Heart left ventricle (tissue), 16 donors: ENCODE measurements at places on chromosomes 3 and 15. TPM values are rescaled to one million over a fixed set of nuclear protein-coding genes. Genes with fewer than 3 reads are reported as not detected.

DNA sequence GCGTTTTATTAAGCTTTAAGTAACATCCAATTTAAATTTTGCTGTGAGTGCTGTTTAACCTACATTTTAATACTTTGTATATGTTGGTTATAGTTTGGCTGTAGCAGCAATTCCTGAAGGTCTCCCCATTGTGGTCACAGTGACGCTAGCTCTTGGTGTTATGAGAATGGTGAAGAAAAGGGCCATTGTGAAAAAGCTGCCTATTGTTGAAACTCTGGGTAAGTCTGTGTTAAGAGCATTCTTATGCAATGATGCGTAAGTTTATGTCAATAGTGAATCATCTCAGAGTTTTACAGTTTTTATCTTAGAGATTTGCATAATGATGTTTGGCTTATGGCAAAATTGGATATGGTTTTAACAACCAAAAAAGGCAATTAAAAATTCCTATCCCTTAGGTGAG, 62.7 kb downstream of the ASTE1 start:
- no peak for DNase-seq

- DNase-seq = no peak
These were observed 526.3 kb downstream of the OTOL1 start for GRCh38 chr3:162022911-162023310.

GRCh38 chr3:38283810-38284755, 2.0 kb downstream of the SLC22A14 start:
- no peak for DNase-seq

GRCh38 chr3:153349108-153349499, 187.1 kb downstream of the RAP2B start:
- DNase-seq = no peak

DNA sequence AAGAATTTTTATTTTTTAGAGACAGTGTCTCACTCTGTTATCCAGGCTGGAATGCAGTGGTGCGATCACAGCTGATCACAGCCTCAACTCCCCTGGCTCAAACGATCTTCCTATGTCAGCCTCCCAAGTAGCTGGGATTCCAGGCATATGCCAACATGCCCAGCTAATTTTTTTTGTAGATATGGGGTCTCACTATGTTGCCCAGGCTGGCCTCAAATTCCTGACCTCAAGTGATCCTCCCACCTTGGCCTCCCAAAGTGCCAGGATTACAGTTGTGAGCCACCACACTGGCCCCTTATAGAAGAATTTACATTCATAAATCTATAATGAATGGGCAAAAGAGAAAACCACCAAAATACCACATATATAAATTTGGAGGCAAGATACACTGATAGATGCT, 15.2 kb downstream of the SENP7 start:
- no peak for DNase-seq

DNA sequence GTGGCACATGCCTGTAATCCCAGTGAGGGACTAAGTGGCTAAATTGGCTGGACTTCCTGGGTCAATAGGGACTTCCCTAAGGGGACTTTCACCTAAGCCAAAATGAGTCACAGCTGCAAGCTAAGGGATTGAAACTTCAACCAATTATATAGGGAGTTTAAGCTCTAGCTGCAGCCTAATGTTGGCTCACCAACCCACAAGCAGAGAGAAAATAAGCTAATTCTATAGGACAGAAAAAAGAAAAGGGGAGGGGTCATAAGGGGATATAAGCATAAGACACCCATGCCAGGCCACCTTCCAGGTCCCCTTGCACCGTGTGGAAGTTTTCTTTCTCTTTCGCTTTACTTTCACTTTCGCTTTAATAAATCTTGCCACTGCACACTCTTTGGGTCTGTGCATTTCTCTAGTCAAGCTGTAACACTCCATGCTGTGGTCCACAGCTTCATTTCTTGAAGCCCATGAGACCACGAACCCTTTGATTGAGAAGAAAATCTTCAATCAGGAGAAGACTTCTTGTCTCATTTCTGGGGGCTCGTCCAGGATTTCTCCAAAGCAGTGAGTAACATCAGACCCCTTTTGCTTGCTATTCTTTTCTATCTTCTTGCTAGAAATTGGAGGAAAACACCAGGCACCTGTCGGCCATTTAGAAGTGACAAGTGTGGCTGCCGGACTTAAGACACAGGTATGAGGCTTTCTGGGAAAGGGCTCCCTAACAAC, 192.3 kb downstream of the IGSF11 start:
- DNase-seq = no peak

GRCh38 chr3:172241405-172241804, 202.0 kb downstream of the FNDC3B start:
- DNase-seq = no peak

DNA sequence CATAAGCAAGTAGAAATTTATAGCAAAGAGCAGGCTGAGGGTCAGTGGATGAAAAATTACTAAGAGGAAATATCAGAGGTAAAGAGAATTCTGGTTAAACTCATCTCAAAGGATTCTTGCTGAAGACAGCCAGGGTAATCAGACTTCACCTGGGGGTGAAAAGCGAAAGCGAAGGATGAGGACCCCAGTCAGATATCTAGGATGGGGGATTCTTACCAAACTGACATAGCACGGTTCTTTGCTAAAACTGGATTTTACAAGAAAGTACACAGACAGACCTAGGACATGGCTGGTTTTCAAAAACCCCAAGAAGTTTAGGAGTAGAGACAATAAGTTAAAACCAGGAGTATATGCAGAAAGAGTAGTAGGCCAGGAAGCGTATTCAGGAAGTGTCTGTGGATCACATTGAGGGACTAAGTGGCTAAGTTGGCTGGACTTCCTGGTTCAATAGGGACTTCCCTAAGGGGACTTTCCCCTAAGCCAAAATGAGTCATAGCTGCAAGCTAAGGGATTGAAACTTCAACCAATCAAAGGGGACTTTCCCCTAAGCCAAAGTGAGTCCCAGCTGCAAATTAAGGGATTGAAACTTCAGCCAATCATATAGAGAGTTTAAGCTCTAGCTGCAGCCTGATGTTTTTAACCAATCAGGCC, 2.4 kb upstream of the CFAP91 start:
- peak; percentile 23 for DNase-seq

DNA sequence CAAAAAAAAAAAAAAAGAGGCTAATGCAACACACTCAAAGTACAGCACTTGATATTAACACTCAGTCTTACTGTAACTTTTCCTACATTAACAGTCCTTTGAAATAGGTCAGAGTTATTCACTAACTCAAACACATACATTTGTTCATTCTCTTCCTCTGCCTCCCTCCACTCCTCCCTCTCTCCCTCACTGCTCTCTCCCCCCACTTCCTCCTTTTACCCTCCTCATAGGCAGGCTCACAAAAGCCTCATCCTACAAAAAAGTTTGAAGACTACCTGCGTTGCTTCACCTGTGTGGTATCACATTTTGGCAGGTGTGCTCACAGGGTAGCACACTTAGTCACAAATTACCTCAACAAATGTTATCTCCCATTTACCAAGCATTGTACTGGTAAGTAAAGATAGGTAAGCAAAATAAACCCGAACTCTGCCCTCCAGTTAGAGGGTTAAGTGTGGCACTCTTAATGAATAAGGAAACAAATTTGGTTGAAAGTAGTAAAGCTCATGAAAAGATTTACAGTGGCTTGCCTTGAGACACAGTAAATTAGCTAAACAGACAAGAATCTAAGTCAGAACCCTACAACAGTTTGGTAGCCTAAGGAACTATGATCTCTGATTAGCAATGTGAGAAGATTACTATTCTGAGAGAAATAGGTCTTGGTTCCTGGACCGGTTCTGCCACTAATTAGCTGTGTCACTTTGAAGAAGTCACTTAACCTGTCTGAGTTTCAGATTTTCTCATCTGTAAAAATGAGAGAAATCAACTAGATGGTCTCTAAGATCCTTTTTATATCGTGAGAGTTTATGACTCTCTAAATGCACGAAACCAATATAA, 151.0 kb upstream of the MLF1 start:
- no peak for DNase-seq

DNA sequence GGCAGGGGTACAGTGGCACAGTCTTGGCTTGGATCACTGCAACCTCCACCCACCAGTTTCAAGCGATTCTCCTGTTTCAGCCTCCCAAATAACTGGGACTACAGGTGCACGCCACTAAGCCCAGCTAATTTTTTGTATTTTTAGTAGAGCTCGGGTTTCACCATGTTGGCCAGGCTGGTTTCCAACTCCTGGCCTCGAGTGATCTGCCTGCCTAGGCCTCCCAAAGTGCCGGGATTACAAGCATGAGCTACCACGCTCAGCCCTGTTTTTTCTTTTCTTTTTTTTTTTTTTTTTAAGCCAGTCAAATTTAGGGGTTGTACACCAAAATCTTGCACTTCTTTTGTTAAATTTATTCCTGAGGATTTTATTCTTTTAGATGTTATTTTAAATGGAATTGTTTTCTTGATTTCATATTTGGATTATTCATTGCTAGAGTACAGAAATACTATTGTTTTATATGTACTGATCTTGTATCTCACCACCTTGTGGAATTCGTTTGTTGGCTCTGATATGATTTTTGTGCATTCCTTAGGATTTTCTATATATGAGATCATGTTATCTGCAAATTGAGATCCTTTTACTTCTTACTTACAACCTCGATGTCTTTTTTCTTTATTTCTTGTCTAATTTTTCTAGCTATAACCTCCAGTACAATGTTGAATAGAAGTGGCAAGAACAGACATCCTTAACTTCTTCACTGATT, 65.6 kb downstream of the ZNF609 start:
- no peak for DNase-seq

- DNase-seq = no peak
These were observed 34.6 kb downstream of the ROPN1B start for GRCh38 chr3:126003447-126004190.

- no peak for DNase-seq
These were observed 41.7 kb downstream of the OXSM start for GRCh38 chr3:25831578-25831977.

DNA sequence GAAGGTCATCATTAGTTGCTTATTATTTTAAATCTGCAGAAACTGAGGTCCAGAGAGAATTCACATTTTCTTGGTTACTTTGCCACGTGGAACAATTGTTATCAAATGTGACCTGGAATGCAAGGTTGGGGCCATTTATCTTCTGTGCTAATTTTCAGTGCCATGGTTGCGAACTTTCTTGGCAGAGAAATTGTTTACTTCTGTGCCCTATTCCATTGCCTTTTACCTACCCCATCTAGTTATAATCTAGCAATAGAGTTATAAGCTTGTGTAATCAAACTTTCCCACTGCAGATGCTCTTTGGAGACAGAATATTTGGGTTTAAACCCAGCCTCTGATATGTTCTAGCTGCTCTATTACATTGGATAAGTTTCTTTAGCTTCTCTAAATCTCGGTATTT, 242.9 kb downstream of the LPP start:
- DNase-seq = no peak

DNA sequence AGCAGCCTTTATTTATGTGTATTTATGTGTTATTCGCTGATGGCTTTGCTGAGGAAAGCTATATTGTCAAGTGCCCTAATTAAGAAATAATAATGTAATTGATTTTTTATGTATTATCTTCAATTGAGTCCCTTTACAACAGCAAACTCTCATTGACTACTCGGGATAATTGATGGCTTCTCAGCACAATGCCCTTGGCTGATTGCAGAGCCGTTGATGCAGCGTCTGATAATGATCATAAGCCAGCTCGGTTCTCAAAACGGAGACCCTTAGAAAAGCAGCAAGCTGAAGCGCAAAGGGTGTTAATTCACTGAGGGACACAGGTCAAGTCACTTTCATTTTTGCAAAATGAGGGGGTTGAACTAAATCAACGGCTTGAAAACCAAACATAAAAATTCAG, 357.1 kb upstream of the KCNH8 start:
- DNase-seq = no peak

DNA sequence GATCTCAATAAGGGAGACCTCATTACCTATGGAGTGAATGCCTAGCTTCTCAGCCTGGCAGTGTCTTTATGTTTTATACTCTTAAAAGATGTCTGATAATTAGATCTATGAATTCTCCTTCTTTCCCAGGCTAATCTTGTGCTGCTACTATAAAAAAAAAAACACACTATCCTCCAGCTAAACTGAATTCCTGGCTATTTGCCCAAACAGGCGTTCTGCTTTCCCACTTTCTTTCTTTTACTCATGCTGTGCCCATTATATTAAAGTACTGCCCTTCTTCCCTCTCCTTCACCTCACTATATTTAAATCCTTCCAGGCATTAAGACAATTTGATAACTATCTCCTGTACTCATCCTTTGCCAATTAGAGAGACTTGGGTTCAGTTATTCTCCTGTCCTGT, 1134.9 kb downstream of the ROBO2 start:
- no peak for DNase-seq

DNA sequence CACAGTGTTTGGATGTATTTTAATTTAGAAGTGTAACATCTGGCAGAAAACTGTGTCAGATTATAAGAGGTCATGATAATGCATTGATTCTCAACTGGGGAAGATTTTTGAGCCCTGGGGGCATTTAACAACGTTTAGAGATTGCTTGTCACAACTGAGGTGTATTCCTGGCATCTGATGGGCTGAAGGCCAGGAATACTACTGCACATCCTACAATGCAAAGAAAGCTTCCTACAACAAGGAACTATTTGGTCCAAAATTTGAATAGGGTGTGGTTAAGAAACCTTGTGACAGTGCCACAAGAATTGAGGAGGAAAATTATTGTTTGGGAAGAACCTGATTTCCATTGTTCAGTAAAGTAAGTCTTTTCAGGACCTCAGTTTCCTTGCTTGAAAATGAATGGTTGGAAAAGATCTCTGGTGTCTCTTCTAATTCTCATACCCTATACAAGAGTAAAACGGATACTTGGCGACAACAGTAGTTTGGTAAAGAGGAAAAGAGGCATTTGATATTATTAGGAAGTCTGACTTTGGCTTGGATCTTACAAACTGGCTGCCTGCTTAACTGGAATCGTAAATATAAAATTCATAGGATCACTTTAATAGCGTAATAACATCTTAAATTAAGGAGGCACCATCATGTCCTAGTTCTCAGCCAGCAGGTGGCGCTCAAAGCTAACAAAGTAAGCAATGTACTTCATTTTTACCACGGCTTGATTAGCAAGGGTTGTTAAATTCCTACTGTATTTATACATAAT, 4.3 kb downstream of the DAZL start:
- peak; percentile 73 for DNase-seq

GRCh38 chr15:65949491-65949890, 80.2 kb downstream of the RAB11A start:
- DNase-seq = no peak

DNA sequence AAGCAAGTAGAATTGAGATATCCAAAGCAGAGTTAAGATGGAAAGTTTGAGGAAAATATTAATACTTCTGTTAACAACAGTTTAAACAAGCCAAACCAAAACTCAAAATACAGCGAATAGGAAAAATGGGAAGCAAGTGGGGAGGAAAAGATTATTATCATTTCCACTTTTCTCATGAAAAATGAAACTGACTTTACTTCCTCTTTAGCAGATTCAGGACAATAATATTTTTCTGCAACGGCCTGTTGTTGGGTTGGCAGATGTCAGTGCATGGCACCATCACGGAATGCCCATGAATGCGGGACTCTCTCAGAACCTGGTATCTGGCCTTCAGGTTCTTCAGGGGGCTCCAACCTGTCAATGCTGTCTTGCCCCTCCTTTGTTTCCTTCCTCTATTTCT, 11.1 kb downstream of the ANKUB1 start:
- no peak for DNase-seq

GRCh38 chr3:134677987-134678308, 27.1 kb upstream of the KY start:
- no peak for DNase-seq

Gene MNS1
- polyA plus RNA-seq = 0.88 TPM

Gene CFAP92
- polyA plus RNA-seq = 0.23 TPM

Gene TSPAN3
- polyA plus RNA-seq = 58.1 TPM

Gene FETUB
- polyA plus RNA-seq = not detected

Gene NEK10
- polyA plus RNA-seq = 3.1 TPM

Gene LRRC49
- 13.3 TPM for polyA plus RNA-seq

Gene CHRM5
- polyA plus RNA-seq = not detected

Gene GPR149
- not detected for polyA plus RNA-seq
